RWPE2 (cell line): ENCODE measurements at places on chromosomes 11 and 22.

DNA sequence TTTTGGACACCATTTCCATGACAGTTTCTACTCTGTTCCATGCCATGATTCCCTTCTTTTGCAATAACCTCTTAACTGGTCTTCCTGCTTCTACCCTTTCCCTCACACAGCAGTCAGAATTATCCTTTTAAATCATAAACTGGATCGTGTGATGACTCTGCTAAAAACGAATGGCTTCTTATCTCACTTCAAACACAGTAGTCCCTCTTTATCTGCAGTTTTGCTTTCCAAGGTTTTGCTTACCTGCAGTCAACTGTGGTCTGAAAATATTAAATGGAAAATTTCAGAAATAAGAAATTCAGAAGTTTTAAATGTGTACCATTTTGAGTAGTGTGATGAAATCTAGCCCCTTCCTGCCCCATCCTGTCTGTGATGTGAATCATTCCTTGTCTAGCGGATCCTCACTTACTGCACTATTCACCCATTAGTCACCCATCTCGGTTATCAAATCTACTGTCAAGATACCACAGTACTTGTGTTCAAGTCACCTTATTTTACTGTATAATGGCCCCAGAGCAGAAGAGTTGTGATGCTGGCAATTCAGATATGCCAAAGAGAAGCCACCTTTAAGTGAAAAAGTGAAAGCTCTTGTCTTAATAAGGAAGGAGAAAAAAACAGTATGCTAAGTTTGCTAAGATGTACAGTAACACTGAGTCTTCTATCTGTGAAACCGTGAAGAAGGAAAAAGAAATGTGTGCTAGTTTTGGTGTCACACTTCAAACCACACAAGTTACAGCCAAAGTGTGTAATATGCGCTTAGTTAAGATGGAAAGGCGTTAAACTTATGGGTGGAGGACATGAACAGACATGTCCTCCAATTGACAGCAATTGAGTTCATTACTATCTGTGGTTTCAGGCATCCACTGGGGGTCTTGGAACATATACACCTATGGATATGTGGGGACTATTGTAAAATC lies 283.0 kb downstream of the DDX10 start:
- no peak for DNase-seq

- no peak for DNase-seq
Observed at GRCh38 chr11:132379540-132379939, 1009.1 kb downstream of the NTM start.

DNA sequence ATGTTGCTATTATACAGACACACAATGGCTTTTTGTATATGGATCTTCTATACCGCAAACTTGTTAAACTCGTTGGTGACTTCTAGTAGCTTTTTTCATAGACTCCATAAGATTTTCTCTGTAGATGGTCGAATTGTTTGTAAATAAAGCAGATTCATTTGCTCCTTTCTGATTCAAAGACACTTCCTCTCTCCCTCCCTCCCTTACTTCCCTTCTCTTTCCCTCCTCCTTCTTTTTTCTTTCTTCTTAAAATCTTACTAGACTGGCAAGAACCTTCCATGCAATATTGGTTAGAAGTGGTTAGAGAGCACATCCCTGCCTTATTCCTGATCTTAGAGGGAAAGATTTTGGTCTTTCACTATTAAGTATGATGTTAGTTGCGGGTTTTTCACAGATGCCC lies 36.4 kb downstream of the MYEOV start:
- no peak for DNase-seq

- peak; percentile 98 for DNase-seq
Observed at GRCh38 chr11:9363954-9364912, 20.2 kb upstream of the IPO7 start.

DNA sequence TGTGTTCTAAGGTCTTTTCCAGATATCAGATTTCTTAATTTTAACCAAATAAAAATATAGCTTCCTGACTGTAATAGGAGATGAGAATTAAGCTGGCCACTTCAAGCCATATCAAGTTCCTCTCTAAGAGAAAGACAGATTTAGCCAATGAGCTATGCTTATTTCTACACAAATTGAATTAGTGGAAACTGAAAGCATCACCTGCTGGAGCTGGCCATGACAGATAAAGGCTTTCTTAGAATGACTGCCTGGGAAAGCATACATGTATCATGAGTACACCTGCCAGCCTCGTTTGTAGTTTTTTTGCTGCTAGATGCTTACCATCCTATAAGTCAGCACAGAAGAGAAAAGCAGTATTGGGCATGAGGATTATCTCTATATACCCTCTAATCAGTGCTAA lies 53.5 kb upstream of the DBX1 start:
- no peak for DNase-seq

DNA sequence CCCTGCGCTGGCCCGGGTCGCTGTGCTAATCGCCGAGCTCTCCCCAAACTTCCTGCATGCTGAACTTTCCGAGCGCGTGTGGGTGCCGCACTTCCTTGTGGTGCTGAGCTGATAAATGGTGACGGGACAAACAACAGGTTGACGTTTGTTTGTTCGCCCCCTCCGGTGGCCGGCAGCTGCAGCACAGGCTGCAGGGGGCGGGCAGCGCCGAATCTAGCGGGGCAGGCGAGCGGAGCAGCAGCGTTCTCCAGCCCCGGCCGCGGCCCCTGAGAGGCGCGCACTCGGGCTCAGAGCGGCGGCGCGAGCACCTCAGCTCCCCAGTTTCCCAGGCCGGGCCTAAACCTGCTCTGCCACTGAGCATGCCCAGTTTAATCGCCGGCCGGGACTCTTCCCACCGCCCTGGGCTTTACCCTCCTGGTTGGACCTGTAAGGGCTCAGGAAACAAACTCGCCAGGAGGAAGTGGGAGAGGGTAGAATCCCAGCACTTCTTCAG lies at the start of gene PDGFD:
Gene PDGFD, minus strand, starts transcription at position 120 of the 493 bp plus-strand sequence.
- peak; percentile 55 for DNase-seq

DNA sequence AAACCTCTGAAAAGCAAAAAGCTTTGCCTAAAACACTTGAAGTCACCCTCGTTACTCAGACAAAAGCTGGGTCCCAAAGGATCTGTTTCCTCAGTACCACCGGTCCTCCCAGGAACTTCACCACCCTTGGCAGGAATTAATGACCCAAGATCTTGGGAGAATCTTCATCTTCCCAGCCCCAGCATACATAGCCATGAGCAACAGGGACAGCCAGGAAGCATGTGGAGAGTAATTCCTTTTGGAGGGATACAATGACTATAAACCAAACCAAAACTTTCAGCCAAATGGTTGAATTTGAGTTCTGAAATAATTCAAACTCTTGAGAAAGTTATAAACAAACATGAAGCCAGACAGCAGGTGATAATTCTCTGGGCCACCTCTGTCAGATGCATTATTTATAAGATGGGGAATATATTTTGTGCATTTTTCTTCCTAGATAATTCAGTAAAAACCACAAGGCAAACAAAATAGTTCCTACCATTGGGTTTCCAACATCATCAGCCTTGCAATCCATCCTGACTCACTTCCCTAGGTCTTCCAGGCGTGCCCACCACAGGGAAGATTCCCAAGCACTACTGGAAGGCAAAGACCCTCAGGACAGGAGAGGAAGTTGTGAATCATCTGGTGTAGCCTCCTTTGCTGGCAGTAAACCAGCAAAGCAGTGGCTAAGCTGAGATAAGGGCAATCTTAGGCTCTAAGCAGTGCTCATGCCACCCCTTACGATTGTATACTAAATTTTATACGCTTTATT lies 71.7 kb upstream of the DRD2 start:
- DNase-seq, result no peak

DNA sequence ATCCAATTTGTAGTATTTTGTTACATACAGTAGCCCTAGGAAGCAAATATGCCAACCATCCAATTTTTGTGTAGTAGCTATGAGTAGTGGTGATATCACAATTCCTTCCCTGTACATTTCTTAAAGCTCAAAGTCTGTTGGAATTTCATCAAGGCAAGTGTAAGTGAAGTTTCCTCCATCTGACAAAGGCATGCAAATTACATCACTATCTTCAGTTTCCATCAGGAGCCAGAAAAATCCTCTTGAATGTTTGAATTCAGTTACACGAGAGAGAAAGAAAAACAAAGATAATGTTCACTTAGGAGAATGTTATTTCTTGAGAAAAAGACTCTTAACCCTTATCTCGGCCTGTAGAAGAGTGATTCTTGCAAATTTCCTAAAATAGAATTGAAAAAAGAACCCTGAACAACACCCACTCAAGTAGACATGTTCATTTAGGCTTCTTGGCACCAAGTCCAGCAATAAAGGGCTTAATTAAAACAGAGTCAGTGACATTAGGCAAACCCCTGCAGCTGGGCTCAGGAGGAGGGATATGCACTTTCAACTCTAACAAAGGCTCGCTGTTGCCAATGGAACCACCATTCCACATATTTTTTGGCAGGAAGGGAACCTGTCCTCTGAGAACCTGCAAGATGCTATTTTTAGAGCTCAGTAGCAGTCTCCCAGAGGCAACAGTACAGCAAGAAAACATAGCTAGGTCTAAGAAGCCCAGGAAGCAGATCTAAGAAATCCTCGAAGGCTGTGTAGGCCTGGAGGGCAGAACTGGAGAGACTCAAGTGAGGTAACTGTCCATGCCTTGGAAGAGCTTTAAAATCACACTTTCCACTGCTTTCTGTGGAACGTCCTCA lies 144.6 kb downstream of the CCDC81 start:
- no peak for DNase-seq

DNA sequence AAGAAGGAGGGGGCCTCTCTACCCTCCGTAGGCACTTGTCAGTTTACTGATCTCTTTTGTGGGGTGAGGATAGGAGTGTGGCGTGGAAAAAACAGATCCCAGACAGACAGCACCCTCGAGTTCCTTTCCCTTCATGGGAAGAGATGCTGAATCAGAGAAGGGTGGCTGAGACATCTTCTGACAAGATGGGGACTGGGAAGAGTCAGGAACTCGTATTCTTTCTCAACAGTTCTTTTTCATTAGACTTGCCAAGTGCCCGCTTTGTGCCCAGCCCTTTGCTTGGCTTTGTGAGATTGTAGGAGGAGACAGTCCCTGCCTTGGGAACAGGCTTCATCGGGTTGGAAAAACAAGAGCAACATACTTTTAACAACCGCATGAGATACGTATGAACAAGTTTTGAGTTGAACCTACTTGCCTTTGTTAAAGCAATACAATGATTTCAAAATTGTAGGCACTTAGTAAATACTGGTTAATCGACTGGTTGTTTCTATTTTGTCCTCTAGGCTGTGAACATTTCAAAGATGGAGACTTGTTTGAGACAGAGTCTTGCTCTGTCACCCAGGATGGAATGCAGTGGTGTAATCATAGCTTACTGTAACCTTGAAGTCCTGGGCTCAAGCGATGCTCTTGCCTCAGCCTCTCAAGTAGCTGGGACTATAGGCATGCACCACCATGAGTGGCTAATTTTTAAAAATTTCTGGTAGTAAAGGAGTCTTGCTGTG lies 1.1 kb downstream of the RRM1 start:
- DNase-seq, result no peak

DNA sequence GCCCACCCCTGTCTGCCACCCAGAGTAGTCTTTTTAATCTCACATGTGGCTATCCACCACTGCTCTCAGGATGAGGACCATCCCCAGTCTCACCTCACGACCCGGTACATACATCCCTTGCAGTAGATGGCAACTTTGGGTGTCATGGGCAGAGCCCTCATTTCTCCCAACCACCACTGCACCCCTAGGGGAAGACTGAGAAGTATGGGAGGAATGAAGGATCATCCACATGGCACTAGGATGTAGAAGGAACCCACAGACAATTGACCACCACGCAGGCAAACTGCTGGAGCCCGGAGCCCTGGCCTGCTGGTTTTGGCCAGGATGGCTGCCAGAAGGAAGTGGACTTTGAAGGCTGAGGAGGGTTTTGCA lies 1.9 kb upstream of the SCARF2 start:
- DNase-seq, result no peak

DNA sequence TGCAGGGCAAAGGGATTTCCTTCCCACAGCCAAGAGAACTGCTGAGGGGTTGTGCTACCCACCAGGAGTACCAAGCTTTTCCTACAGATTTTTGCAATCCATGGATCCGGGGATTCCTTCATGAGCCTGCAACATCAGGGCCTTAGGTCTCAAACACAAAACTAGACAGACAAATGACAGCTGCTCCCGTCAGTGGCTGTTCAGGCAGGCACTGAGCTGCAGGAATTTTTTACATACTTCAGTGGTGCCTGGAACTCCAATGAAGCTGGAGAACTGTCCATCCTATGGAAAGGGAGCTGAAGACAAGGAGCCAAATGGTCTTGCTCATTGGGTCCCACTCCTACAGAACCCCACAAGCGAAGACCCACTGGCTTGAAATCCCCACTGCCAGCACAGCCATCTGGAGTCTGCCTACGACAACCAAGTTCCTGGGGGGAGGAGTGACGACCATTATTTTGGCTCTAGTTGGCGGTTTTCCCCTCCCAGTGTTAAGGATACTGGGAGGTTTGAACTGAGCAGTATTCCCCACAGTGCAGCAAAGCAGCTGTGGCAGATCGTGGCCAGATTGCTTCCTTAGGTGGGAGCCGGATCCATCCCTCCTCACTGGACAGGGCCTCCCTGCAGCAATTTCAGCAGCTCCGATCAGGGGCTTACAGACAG lies 157.7 kb upstream of the TMEM45B start:
- DNase-seq, result no peak

GRCh38 chr11:126547161-126547560 lies 191.7 kb downstream of the ST3GAL4 start:
- no peak for DNase-seq

- no peak for DNase-seq
Observed at GRCh38 chr11:57071829-57072228, 83.1 kb downstream of the OR5AK2 start.

DNA sequence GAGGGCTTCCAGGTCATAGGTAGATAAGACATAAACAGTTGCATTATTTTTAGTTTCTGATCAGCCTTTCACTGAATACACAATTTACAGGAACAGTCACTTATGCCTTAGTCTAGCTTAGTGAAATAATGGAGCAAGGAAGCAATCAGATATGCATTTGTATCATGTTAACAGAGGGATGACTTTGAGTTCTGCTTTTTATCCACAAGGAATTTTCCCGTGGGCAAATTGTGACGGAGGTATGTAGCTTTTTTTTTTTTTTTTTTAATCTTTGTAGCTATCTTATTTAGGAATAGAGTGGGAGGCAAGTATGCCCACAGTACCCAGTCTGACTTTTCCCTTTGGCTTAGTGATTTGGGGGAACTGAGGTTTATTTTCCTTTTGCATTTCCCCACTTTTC lies 3.4 kb upstream of the NLRP10 start:
- no peak for DNase-seq

GRCh38 chr11:77672264-77672663 lies 34.7 kb upstream of the CLNS1A start:
- DNase-seq, result no peak

DNA sequence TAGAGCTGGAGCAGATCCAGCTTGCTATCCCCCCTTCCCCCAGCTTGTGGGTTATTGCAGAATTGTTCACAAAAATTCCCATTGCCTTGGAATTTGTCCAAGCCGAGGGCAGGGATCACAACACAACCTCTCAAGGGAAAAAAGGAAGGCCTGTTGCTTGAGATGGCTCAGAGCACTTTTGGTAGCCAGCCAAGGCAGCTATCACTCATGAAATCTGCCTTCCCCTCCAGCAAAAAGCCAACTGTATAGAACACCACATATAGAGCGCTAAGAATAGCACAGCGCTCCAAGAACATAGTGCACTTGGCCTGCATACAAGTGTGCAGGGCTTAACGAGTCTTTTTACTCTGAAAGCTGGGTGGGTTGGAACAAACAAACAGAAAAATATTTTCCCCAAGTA lies 46.2 kb downstream of the FAM83F start:
- no peak for DNase-seq

GRCh38 chr11:65112546-65113360 lies 1.1 kb downstream of the TM7SF2 start:
- peak; percentile 60 for DNase-seq
